Mesendoderm (in vitro differentiated cells): ENCODE measurements at places on chromosomes 12 and 14.
A peak's percentile ranks its signal among the peaks of the same experiment; 100 is the strongest.

GRCh38 chr14:70188659-70189455 lies at the start of gene SLC8A3:
Gene SLC8A3 (minus strand): TSS chr14:70188951. CDS start chr14:70168422, 20,529 bp downstream.
- peak; percentile 59 for DNase-seq
- no peak within 1 kb of the TSS for H3K27ac ChIP-seq
- peak within 1 kb of the TSS; percentile 38 for H3K4me3 ChIP-seq
- H3K36me3 ChIP-seq: no peaks in the 10 kb centered on the region

GRCh38 chr14:71532344-71532743 lies 399.9 kb upstream of the RGS6 start:
- no peak for DNase-seq
- H3K4me3 ChIP-seq: no peak overlapping the region
- H3K36me3 ChIP-seq: no peaks in the 10 kb centered on the region
- H3K27ac ChIP-seq: no peak overlapping the region

GRCh38 chr14:31360919-31361662 lies 59.3 kb downstream of the HEATR5A start:
- no peak for DNase-seq
- no peaks in the 10 kb centered on the region for H3K36me3 ChIP-seq
- H3K4me1 ChIP-seq: no peaks in the 10 kb centered on the region
- H3K4me3 ChIP-seq: no peak overlapping the region
- no peak overlapping the region for H3K27ac ChIP-seq

DNA sequence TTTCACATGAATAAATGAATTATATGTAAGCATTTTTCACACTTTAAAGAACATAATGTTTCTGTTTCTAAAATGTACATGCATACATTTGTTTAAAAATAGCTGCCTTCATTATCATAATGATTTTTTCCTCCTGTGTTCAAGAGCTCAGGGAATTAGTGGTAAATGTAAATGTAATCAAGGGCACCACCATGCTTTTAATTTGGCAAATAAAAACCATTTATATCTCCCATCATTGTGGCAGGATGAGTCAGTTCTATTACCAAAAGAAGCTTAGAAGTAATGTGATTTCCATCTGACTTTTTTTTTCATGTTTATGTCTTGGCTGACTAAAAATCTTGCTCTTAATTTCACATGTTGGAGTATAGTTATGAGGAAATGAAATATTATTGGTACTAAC lies 176.1 kb downstream of the GXYLT1 start:
- no peaks in the 10 kb centered on the region for H3K36me3 ChIP-seq
- H3K27ac ChIP-seq: no peak overlapping the region
- no peak overlapping the region for H3K4me3 ChIP-seq
- DNase-seq: no peak

- no peak overlapping the region for H3K27ac ChIP-seq
- no peaks in the 10 kb centered on the region for H3K27me3 ChIP-seq
- H3K4me1 ChIP-seq: peaks cover 2% of the 10 kb centered on the region
- no peaks in the 10 kb centered on the region for H3K36me3 ChIP-seq
- no peak for DNase-seq
- no peak overlapping the region for H3K4me3 ChIP-seq
Measured at GRCh38 chr12:109871668-109872314, 8.6 kb downstream of the GLTP start.

DNA sequence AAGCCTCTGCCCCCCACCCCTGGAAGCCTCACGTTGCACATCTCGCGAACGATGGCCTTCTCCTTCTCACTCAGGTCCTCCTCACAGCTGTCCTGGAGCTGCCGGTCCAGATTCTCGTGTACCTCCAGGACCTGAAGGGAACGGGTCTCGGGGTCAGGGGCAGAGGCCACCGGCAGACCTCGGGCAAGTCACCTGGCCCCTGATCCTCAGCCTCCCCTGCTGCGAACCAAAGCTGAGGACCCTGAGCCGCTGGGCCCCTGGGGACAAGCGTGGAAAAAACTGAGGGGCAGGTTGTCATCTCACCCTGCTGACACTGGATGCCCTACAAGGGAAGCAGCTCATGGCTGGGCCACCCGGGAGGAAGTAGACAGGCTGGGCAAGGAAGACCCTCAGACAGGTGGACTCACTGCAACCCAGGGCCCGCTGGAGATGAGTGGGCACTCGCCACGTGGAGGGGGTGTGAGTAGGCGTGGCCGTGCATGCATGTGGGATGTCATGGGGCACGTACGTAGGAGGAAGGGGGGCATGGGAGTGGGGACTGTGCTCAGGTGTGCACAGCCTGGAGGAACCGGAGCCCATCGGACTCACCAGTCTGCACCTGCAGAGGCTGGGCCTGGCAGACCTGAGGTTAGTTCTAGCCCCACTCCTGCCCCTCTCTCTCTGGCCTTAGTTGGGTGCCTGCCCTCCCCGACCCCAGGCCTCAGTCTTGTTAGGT lies 35.1 kb downstream of the CCNK start:
- no peaks in the 10 kb centered on the region for H3K4me1 ChIP-seq
- DNase-seq: no peak
- H3K36me3 ChIP-seq: no peaks in the 10 kb centered on the region
- H3K27me3 ChIP-seq: no peaks in the 10 kb centered on the region
- no peak overlapping the region for H3K27ac ChIP-seq
- H3K4me3 ChIP-seq: no peak overlapping the region

DNA sequence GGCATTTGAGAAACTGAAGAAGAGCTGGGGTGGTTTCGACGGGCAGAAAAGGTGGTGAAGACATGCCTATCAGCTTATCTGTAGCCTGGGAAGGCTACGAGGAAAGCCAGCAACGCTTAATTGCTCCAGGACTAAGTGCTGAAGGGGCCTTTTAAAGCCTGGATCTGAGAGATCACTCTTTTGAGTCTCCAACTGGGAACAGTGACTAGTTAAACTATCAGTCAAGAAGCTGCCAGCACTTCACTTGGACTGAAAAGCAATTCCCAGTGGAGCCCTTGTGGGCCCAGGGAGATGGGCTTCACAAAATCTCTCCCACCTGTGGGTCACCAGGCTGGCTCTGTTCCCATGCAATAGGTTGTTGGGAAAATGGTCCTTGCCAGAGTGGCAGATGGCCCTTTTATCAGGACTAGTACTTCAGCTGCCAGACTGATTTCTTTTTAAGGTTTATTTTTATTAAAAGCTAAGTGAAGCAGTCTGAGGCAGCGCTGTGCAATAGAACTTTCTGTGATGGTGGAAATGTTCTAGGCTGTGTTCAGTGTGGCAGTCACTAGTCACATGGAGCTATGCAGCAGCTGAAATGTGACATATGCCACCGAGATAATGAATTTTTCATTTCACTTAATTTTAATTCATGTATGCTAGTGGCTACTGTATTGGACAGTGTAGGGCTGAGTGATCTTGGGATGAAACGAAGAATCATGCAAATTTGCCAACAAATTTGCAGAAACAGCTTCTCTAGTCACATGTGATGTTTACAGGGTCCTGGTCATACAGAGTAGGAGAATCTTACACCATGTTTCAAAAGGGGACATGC lies 276.8 kb downstream of the PCNX1 start:
- no peak overlapping the region for H3K27ac ChIP-seq
- H3K4me3 ChIP-seq: no peak overlapping the region
- DNase-seq: no peak
- no peaks in the 10 kb centered on the region for H3K27me3 ChIP-seq

- no peaks in the 10 kb centered on the region for H3K36me3 ChIP-seq
- H3K4me1 ChIP-seq: no peaks in the 10 kb centered on the region
Measured at GRCh38 chr14:99718811-99719192, 34.7 kb downstream of the CYP46A1 start.

DNA sequence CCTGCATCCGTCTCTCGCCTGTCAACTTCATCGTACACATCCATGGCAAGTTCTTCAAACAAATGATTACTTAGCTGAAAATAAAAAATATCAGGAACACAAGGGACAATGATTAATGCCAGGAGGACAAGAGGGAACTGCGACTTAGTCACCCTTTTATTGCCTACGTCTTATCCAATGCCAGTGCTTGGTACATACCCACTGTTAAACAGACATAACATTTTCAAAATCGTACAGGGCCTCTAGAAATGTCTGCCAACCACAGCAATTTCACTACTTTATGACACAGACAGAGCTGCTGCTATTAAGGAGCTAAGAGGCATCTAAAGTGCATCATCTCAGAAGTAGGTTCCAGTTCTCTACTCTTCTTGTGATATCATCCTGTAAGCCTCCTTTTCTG lies 34.6 kb downstream of the GIT2 start:
- H3K27me3 ChIP-seq: no peaks in the 10 kb centered on the region
- H3K4me1 ChIP-seq: no peaks in the 10 kb centered on the region
- H3K27ac ChIP-seq: no peak overlapping the region
- no peak for DNase-seq
- peaks cover 4% of the 10 kb centered on the region for H3K36me3 ChIP-seq
- H3K4me3 ChIP-seq: no peak overlapping the region

- DNase-seq: no peak
- H3K27ac ChIP-seq: no peak overlapping the region
- H3K36me3 ChIP-seq: no peaks in the 10 kb centered on the region
- H3K4me1 ChIP-seq: no peaks in the 10 kb centered on the region
- H3K4me3 ChIP-seq: no peak overlapping the region
- H3K27me3 ChIP-seq: no peaks in the 10 kb centered on the region
Measured at GRCh38 chr12:112169161-112169872, 44.0 kb downstream of the TRAFD1 start.

DNA sequence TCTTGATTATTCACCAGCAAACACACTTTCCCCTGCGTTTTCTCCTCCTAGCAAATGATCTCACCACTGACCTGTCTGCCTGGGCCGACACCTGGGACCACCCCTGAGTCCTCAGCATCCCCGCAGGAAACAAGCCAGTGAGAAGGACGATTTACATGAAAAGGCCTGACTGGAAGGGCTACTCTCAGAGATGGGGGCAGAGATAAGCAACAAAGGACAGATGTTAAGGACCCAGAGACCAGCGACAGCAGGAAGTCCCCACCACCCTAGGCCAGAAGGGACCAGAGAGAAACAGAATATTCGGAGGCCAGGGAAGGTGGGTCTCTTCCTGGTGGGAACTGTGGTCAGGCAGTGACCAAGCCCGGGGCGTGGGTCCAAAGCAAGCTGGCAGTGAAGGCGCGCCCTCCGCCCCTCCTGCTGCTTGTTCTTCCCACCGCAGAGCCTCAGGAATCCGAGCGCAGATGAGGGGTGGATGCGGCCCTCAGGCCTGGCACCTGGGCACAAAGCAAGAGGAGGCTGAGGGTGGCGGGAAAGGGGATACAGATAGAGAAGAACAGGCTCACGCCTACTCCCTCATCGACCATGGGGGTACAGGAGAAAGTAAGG lies 55.8 kb downstream of the STX2 start:
- H3K27ac ChIP-seq: no peak overlapping the region
- H3K36me3 ChIP-seq: no peaks in the 10 kb centered on the region
- DNase-seq: peak; percentile 13
- H3K4me1 ChIP-seq: peaks cover 5% of the 10 kb centered on the region
- H3K27me3 ChIP-seq: no peaks in the 10 kb centered on the region
- H3K4me3 ChIP-seq: no peak overlapping the region

- no peaks in the 10 kb centered on the region for H3K27me3 ChIP-seq
- no peak overlapping the region for H3K4me3 ChIP-seq
- no peak for DNase-seq
- H3K27ac ChIP-seq: no peak overlapping the region
Measured at GRCh38 chr14:34034447-34035176, 83.7 kb upstream of the EGLN3 start.

DNA sequence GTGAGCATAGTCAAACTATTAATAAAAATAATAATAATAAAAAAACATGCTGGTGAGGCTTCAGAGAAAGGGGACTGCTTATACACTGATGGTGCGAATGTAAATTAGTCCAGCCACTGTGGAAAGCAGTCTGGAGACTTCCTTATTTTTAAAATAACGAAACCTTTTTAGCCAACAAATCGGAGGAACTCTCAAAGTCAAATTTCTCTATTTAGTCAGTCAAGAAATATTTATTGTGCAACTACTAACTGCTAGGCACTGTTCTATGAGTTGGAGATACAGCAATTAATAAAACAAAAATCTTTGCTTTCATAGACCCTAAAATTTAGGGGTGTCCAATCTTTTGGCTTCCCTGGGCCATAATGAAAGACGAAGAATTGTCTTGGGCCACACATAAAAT lies 10.8 kb downstream of the TAOK3 start:
- DNase-seq: no peak
- H3K4me3 ChIP-seq: no peak overlapping the region
- no peaks in the 10 kb centered on the region for H3K36me3 ChIP-seq
- no peaks in the 10 kb centered on the region for H3K4me1 ChIP-seq
- no peaks in the 10 kb centered on the region for H3K27me3 ChIP-seq

GRCh38 chr12:118334241-118334640 lies 38.5 kb downstream of the TAOK3 start:
- H3K27me3 ChIP-seq: no peaks in the 10 kb centered on the region
- no peak overlapping the region for H3K27ac ChIP-seq
- DNase-seq: no peak
- H3K36me3 ChIP-seq: no peaks in the 10 kb centered on the region

DNA sequence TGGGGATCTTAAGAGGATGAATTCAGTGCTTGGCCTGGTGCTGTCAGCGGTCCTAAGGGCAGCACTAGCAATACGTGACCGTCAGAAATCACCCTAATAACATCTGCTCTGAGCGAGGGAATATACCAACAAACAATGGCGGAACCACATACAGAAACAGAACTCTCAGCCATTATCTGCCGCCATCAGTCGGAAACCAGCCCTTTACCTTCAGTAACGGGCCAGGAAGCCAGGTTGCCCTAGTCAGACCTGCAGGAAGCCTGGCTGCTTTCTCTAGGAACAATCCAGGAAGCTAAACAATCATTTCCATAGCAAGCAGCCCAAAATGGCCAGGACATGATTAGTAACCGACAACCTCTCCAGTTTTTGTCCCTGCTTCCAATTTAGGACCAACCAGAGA lies 5.6 kb downstream of the CDCA4 start:
- no peak overlapping the region for H3K4me3 ChIP-seq
- peaks cover 15% of the 10 kb centered on the region for H3K4me1 ChIP-seq
- DNase-seq: peak; percentile 35
- H3K27ac ChIP-seq: no peak overlapping the region

DNA sequence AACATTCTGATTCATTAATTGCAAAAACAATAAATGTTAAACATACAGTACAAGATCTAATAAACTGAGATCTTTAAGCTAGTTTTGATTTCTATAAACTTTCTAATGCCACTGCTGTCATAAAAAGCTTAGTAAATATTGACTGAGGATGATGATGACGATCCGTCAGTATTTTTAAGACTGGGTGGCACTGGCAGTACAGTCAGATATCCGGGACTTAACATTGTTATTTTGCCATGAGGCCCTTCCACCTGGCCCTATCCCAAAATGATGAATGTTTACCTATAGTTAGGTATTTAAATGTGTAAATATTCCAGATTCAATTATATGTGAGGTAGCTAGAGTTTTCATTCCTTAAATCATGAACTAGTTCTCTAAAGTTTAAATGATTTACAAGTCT lies 158.5 kb downstream of the FOXA1 start:
- DNase-seq: no peak
- H3K27me3 ChIP-seq: no peaks in the 10 kb centered on the region
- H3K4me1 ChIP-seq: no peaks in the 10 kb centered on the region
- H3K36me3 ChIP-seq: no peaks in the 10 kb centered on the region

- H3K27ac ChIP-seq: no peak overlapping the region
- H3K4me1 ChIP-seq: peaks cover 2% of the 10 kb centered on the region
- H3K36me3 ChIP-seq: no peaks in the 10 kb centered on the region
- DNase-seq: no peak
- no peaks in the 10 kb centered on the region for H3K27me3 ChIP-seq
Measured at GRCh38 chr14:77603654-77604255, 12.7 kb downstream of the SPTLC2 start.

GRCh38 chr14:35284506-35284905 lies 7.7 kb upstream of the PSMA6 start:
- no peaks in the 10 kb centered on the region for H3K4me1 ChIP-seq
- H3K27me3 ChIP-seq: no peaks in the 10 kb centered on the region
- DNase-seq: no peak
- no peak overlapping the region for H3K27ac ChIP-seq

GRCh38 chr12:27337376-27337775 lies 4.7 kb downstream of the BMAL2 start:
- no peaks in the 10 kb centered on the region for H3K36me3 ChIP-seq
- no peak overlapping the region for H3K4me3 ChIP-seq
- DNase-seq: peak; percentile 42
- no peaks in the 10 kb centered on the region for H3K4me1 ChIP-seq
- no peak overlapping the region for H3K27ac ChIP-seq
